Placental pericyte (primary cell): ENCODE measurements at places on chromosomes 3 and 15. TPM values are rescaled to one million over a fixed set of nuclear protein-coding genes. Genes with fewer than 3 reads are reported as not detected.

Gene GOLGA6A
- not detected in 2 replicates for total RNA-seq

Gene RPSA
- 858 and 1,043 TPM in 2 replicates for total RNA-seq

Gene PXK
- total RNA-seq, result 23.9 and 52.7 TPM in 2 replicates

Gene DNAJB8
- total RNA-seq, result not detected in 2 replicates

Gene AADACL2
- total RNA-seq, result not detected in 2 replicates

Gene CKMT1B
- not detected in 2 replicates for total RNA-seq

Gene PCOLCE2
- total RNA-seq, result 0.57 and 5.9 TPM in 2 replicates

Gene DISP2
- total RNA-seq, result 0.14 and 0.44 TPM in 2 replicates

Gene BDH1
- total RNA-seq, result 3.0 and 17.1 TPM in 2 replicates

Gene LAMB2
- total RNA-seq, result 303 and 395 TPM in 2 replicates

Gene ATP13A5
- not detected in 2 replicates for total RNA-seq

Gene TICRR
- 0.44 and 13.0 TPM in 2 replicates for total RNA-seq

Gene CCR1
- 0.86 TPM in 1 of 2 replicates, not detected in the other for total RNA-seq

Gene BUB1B
- total RNA-seq, result 3.3 and 45.2 TPM in 2 replicates

Gene CHST13
- not detected in 2 replicates for total RNA-seq

Gene GRAMD1C
- total RNA-seq, result 2.8 and 7.7 TPM in 2 replicates

Gene TRIM42
- not detected in 2 replicates for total RNA-seq

Gene SLC41A3
- total RNA-seq, result 37.8 and 54.7 TPM in 2 replicates

Gene SIDT1
- total RNA-seq, result not detected in 2 replicates

Gene GP9
- not detected in 2 replicates for total RNA-seq

Gene SLC25A20
- total RNA-seq, result 17.1 and 18.6 TPM in 2 replicates

Gene PARP3
- total RNA-seq, result 27.6 and 30.4 TPM in 2 replicates

Gene TRAT1
- total RNA-seq, result not detected in 2 replicates

Gene CKMT1A
- not detected in 2 replicates for total RNA-seq

Gene DNAH1
- 7.0 and 7.7 TPM in 2 replicates for total RNA-seq

Gene CFAP100
- total RNA-seq, result not detected in 2 replicates

Gene C3orf85
- total RNA-seq, result not detected in 2 replicates

Gene ZCWPW2
- total RNA-seq, result 0.66 and 0.72 TPM in 2 replicates

Gene ADAMTS17
- under 0.01 and 2.7 TPM in 2 replicates for total RNA-seq

Gene SLC6A1
- total RNA-seq, result not detected in 2 replicates

Gene SLC12A1
- not detected in 2 replicates for total RNA-seq

Gene LXN
- 15.5 and 32.6 TPM in 2 replicates for total RNA-seq

Gene HCLS1
- total RNA-seq, result 3.1 and 5.3 TPM in 2 replicates

Gene POC1A
- total RNA-seq, result 2.6 and 21.2 TPM in 2 replicates

Gene TGM4
- not detected in 2 replicates for total RNA-seq

Gene TCF12
- total RNA-seq, result 65.2 and 116 TPM in 2 replicates

Gene SCG5
- total RNA-seq, result 6.6 and 16.5 TPM in 2 replicates

Gene ERICH6
- 0.14 and 0.22 TPM in 2 replicates for total RNA-seq

Gene ZNF620
- 0.44 and 0.86 TPM in 2 replicates for total RNA-seq

Gene SLC49A4
- total RNA-seq, result 19.5 and 26.3 TPM in 2 replicates

Gene HIGD2B
- not detected in 2 replicates for total RNA-seq

Gene SLC28A1
- not detected in 2 replicates for total RNA-seq

Gene GPR171
- not detected in 2 replicates for total RNA-seq

Gene ASB14
- 0.14 TPM in 1 of 2 replicates, not detected in the other for total RNA-seq

Gene FBXW12
- not detected in 2 replicates for total RNA-seq

Gene SCN11A
- under 0.01 TPM in 2 replicates for total RNA-seq

Gene RASGRP1
- total RNA-seq, result 0.22 TPM in 1 of 2 replicates, not detected in the other

Gene CPNE9
- not detected in 2 replicates for total RNA-seq

Gene CCK
- total RNA-seq, result not detected in 2 replicates

Gene FMN1
- 0.22 and 3.0 TPM in 2 replicates for total RNA-seq

Gene ATP13A4
- total RNA-seq, result not detected in 2 replicates

Gene IMP3
- total RNA-seq, result 100 and 101 TPM in 2 replicates

Gene CNBP
- 264 and 269 TPM in 2 replicates for total RNA-seq

Gene PLCH1
- 0.44 and 4.6 TPM in 2 replicates for total RNA-seq

Gene P3H2
- total RNA-seq, result 14.4 and 28.6 TPM in 2 replicates

Gene LIPC
- total RNA-seq, result 0.29 and 0.88 TPM in 2 replicates
